ENCODE measurements at places on chromosomes 6 and 20. TPM values are rescaled to one million over a fixed set of nuclear protein-coding genes. Genes with fewer than 3 reads are reported as not detected.

The GRM1 gene
- total RNA-seq, result under 0.01 TPM

The HSD17B8 gene
- total RNA-seq, result 5.3 TPM

The ADGB gene
- total RNA-seq, result not detected

The BPIFB2 gene
- not detected for total RNA-seq

The ENTPD6 gene
- total RNA-seq, result 67.4 TPM
